ENCODE measurements at places on chromosomes 2 and 18. TPM values are rescaled to one million over a fixed set of nuclear protein-coding genes. Genes with fewer than 3 reads are reported as not detected.

The ARMC9 gene
- polyA plus RNA-seq: 0.95 TPM

The BOK gene
- 1.4 TPM for polyA plus RNA-seq

The ASB1 gene
- 57.5 TPM for polyA plus RNA-seq

The ZC3H6 gene
- polyA plus RNA-seq: 11.7 TPM

The GPR45 gene
- polyA plus RNA-seq: not detected

The ALPG gene
- not detected for polyA plus RNA-seq

The IL36RN gene
- not detected for polyA plus RNA-seq

The NEU4 gene
- polyA plus RNA-seq: 0.50 TPM

The ALLC gene
- polyA plus RNA-seq: not detected

The MCFD2 gene
- 16.1 TPM for polyA plus RNA-seq

The SMYD1 gene
- 157 TPM for polyA plus RNA-seq

The DUSP28 gene
- 3.6 TPM for polyA plus RNA-seq

The FAM237A gene
- not detected for polyA plus RNA-seq

GRCh38 chr2:108428286-108429009 lies 20.6 kb upstream of the GCC2 start:
- DNase-seq: no peak

GRCh38 chr2:236744281-236744705 lies 174.7 kb downstream of the ACKR3 start:
- DNase-seq: no peak

GRCh38 chr18:58336605-58337004 lies 292.3 kb downstream of the ALPK2 start:
- DNase-seq: no peak

DNA sequence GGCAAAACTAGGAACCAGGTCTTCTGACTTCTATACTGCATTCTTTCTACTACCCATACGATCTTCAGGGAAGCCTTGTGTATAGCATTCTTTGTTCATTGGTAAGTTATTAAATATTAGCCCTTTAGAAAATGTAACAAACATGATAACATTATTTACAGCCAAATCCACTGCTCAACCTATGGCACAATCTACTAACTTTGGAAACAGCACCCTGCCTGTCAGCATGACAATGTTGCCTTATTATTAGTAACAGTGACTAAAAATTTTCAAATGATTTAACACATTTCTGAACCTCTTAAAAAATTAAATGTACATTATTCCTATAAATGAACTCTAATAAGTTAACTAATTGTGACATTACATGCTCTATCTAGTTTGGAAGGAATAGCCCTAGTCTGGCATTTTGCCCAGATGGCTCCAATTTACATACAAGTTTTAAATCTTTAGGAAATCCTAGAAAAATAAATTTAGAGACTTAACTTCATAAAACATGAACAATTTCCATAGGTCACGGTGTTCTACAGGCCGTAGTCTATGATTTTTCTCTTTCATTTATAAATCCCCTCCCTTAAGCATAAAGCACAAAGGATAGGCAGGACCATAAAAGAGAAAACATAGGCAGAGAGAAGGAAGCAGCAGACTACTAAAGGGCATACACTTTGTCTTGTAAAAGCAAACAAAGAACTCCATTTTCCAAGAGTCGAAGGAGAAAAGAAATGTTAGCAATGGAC lies 33.7 kb downstream of the YES1 start:
- no peak for DNase-seq

DNA sequence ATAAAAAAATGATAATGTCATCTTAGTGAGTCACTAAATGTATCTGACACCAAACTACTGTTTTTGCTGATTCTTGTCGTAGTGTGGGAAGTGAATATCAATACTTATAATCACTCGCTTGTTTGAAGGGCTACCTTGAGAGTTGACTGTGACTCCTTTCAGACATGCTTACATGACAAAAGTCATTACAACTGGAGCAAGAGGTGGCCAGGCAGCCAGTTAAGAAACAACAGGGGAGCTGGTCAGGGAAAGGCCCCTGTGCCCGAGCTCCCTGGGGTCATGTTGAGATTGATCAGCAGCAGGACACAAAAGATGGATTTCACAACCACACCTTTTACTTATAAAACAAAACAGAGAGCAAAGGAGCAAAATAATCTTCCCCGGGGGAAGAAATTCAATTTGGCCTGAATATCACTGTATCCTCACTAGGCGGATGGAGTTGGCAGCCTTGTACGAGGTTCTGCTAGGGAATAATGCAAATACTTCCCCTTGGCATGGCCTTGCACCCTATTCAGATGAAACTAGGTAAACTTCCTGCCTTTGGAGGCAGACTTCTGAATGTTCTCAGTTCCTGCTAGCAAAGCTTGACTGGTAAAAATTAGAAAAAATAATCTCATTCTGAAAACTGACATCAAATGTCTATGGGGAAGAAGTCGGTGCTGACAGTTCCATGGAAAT lies 101.2 kb downstream of the DYNC1I2 start:
- DNase-seq: no peak

- no peak for DNase-seq
Measured at GRCh38 chr2:193187816-193188215, 993.1 kb upstream of the TMEFF2 start.

GRCh38 chr2:44109166-44109565 lies 59.5 kb upstream of the PPM1B start:
- DNase-seq: no peak

DNA sequence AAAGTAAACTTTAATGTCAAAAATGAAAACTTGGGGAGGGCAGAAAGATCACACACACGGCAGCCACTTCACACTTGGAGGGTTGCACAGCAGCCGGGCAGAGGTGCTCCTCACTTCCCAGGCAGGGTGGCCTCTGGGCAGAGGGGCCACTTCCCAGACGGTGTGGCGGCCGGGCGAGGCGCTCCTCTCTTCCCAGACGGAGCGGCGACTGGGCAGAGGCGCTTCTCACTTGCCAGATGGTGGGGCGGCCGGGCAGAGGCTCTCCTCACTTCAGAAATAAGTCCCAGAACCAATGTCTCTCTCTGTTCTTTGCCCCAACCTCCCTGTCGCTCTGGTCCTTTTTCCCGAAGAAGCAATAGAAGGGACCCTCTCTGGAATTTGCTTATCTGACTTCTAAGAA lies 65.7 kb upstream of the LRPPRC start:
- DNase-seq: no peak

DNA sequence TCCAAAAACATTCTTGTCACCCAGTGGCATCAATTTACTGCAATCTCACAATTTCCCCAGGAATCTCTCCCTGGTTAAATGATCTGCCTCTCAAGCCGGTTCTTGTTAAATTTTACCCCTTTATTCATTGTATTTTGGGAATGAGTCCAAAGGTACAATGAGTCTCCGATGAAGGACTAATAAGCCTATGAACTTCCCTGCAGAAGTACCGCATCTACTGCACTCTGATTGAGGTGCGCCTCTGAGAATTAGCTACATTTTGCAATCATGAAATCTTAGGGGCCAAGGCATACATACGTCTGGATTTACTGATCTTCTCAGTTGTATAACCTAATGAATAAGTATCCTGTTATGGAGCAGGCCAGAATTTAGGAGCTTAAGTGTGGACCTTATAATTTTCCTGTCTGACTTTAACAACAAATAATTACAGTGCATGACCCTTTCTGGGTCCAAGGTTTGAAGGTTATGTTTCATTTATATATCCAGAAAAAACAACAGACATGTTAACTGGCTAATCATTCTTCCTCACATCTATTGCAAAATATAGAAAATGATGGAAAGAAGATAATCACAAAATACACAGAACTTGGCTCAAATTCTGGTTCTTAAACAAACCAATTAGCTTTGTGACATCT lies 261.8 kb upstream of the NRXN1 start:
- DNase-seq: no peak

DNA sequence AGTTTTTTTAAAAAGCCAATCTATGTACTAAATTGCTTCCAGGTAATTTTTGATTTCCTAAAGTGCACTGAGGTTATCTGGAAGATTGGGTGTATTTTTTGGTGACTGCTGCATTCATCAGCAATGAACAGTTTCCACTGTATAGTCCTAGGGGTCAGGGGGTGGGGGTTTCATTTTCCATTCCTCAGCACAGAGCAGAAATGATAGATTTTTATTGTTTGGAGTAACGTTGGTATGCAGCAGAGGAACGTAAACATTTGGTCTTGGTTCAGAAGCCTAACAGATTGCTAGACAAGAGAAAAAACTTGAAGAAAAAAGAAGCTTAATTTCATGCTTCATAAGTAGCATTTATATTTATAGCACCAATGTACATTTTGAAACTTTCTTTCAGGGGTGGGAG lies 54.9 kb downstream of the ZCCHC2 start:
- DNase-seq: no peak

GRCh38 chr2:235937936-235938335 lies 230.2 kb downstream of the GBX2 start:
- DNase-seq: no peak

DNA sequence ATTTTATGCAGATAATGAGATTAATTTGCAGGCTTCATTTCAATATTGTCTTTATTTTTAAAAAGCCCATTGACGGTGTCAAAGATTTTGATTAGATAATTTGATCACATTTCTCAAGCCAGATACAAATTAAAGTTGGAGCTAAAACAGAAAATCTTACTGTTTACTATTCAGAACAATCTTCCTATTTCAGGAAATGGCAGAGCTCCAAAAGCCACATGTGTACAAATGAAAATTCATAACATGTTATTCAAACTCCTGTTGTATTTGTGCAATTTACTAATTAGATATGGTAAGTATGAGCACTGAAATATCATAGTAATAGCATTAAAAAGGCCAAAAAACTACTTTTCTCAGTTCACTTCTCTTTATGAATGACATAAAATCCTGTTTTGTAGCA lies 682.9 kb downstream of the KCNJ3 start:
- DNase-seq: no peak

DNA sequence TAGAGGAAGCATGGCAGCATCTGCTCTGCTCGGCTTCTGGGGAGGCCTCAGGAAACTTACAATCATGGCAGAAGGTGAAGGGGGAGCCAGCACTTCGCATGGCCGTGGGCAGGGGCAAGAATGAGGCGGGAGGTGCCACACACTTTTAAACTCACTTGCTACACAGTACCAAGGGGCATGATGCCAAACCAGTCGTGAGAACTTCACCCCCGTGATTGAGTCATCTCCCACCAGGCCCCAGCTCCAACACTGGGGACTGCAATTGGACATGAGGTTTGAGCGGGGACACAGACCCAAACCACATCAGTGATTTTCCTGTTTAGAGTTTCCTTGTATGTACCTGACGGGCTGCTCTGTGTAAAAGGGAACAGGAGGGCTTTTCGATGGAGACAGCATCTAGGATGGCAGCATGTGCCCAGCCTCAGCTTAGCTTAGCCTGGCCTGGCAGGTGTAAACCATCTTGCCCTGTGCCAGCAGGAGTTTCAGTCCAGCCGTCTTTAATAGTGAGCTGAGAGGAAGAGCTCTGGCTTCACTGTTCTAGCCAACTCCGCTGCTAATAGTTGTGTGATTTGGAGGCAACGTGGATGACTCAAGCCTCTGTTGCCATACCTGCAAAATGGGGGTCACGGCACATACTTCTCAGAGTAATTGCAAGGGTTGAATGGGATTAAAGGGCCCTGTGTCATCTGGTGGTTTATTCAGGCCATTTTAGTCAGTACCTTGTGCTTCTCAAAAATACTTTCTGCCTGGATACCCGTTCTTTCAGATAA lies 101.8 kb downstream of the ASAP2 start:
- DNase-seq: no peak

GRCh38 chr2:221388891-221389290 lies 183.2 kb downstream of the EPHA4 start:
- no peak for DNase-seq

- no peak for DNase-seq
Measured at GRCh38 chr2:16617282-16618266, 48.1 kb downstream of the CYRIA start.

GRCh38 chr2:213696442-213696841 lies 412.2 kb downstream of the SPAG16 start:
- DNase-seq: no peak

DNA sequence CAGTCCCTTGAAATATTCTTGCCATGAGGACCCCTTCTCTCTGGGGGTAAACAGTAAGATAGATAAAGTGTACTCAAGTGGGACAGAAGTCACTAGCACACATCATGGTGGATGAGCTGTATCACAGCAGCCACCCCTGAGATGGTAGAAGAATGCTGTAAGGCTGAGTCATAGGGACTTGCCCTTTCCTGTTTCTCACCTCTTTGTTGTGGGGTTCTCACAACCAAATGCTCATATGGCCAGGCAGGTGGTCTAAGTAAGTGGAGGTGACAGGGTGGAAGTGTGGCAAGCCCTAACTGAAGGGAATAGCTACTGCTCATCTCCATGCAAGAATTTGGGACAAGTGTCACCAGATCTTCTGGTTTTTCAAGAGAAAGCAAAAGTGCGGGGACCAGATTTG lies 202.7 kb upstream of the SLC14A2 start:
- DNase-seq: no peak

GRCh38 chr18:66749481-66750035 lies 145.7 kb upstream of the CDH19 start:
- DNase-seq: no peak

GRCh38 chr2:130814931-130815680 lies 21.6 kb upstream of the ARHGEF4 start:
- DNase-seq: no peak

All from heart left ventricle (tissue), 16 donors.